ENCODE measurements at places on chromosomes 16 and 17. TPM values are rescaled to one million over a fixed set of nuclear protein-coding genes. Genes with fewer than 3 reads are reported as not detected.

GRCh38 chr17:14762736-14763479 is 462.0 kb downstream of the HS3ST3B1 start:
- H3K4me1 ChIP-seq: no peaks in the 10 kb centered on the region

Gene SMARCD2
- 65.1 TPM for total RNA-seq

Gene PLD6
- total RNA-seq: 3.7 TPM

- H3K27me3 ChIP-seq: no peaks in the 10 kb centered on the region
- no peaks in the 10 kb centered on the region for H3K4me1 ChIP-seq
- no peak overlapping the region for H3K27ac ChIP-seq
- H3K36me3 ChIP-seq: no peaks in the 10 kb centered on the region
- no peak for DNase-seq
Observed at GRCh38 chr16:9058211-9058610, 33.2 kb upstream of the HAPSTR1 start.

DNA sequence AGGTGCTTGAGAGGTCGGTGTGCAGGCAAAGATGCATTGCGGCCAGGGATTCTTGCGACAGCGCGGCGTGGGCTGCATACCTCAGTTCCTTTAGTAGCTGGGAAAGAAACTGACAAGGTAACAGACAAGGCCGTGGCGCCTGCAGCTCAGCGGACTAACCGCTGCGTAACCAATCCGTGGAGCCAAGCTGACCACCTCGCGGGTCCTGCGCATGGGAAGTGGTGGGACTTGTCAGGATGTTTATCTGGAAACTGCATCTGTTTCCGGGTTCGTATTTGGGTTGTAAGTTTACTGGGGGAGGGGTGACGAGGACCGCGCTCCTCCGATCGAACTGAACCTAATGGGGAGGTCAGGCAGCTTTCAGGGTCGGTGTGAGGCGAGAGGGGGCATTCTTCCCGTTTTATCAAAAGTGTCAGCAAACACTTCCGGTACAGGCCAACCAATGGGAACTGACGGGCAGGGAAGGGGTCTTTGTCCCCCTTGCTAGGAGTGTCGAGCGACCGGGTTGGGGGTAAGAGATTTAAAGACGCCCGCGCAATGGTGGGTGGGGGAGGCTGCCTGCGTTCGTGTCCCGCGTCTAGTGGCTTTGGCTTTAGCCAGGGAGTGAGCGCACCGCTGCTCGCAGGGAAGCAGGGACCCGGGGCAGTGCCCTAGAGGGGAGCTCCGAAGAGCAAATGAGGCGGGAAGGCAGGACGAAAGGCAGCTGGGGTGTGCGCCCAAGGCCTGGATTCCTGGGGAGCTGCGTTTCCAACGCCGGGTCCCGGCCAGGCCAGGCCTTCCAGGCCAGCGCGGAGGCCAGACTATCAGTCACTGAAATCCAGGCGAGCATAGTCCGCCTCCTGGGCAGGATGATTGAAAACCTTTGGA is 7.0 kb downstream of the IRX6 start:
- no peaks in the 10 kb centered on the region for H3K36me3 ChIP-seq
- peaks cover 5% of the 10 kb centered on the region for H3K4me1 ChIP-seq
- peaks cover 23% of the 10 kb centered on the region for H3K27me3 ChIP-seq
- H3K27ac ChIP-seq: no peak overlapping the region

DNA sequence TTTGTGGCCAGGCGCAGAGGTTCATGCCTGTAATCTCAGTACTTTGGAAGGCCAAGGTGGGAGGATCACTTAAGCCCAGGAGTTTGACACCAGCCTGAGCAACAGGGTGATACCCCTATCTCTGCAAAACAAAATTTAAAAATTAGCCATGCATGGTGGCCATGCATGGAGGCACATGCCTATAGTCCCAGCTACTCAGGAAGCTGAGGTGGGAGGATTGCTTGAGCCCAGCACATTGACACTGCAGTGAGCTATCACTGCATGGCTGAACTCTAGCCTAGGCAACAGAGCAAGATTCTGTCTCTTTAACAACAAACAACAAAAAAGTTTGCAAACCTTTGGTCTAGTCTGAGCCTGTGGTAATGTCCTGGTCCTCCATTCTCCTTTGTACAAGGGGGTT is 69.2 kb upstream of the CNEP1R1 start:
- DNase-seq: no peak
- no peak overlapping the region for H3K27ac ChIP-seq
- no peak overlapping the region for H3K4me3 ChIP-seq
- H3K4me1 ChIP-seq: no peaks in the 10 kb centered on the region

- H3K36me3 ChIP-seq: no peaks in the 10 kb centered on the region
- H3K4me1 ChIP-seq: peaks cover 9% of the 10 kb centered on the region
- H3K27ac ChIP-seq: peak overlapping the region; percentile 53
- no peaks in the 10 kb centered on the region for H3K27me3 ChIP-seq
- H3K4me3 ChIP-seq: no peak overlapping the region
- DNase-seq: no peak
Observed at GRCh38 chr17:37067555-37068111, 118.9 kb downstream of the AATF start.

GRCh38 chr17:56697190-56697589 is 103.7 kb downstream of the NOG start:
- H3K4me1 ChIP-seq: no peaks in the 10 kb centered on the region
- DNase-seq: no peak
- H3K27ac ChIP-seq: no peak overlapping the region

Gene TBC1D28
- not detected for total RNA-seq

- no peaks in the 10 kb centered on the region for H3K27me3 ChIP-seq
- peaks cover 7% of the 10 kb centered on the region for H3K4me1 ChIP-seq
- H3K27ac ChIP-seq: peak overlapping the region; percentile 53
- no peaks in the 10 kb centered on the region for H3K36me3 ChIP-seq
Observed at GRCh38 chr17:68449021-68449739, 8.1 kb downstream of the WIPI1 start.

- H3K27me3 ChIP-seq: no peaks in the 10 kb centered on the region
- no peaks in the 10 kb centered on the region for H3K4me1 ChIP-seq
- DNase-seq: no peak
- H3K4me3 ChIP-seq: no peak overlapping the region
Observed at GRCh38 chr16:63458846-63459245, 1422.6 kb upstream of the CDH8 start.

Gene SLC12A3
- total RNA-seq: 5.4 TPM

Gene TLCD3B
- not detected for total RNA-seq

Gene CLEC3A
- total RNA-seq: not detected

DNA sequence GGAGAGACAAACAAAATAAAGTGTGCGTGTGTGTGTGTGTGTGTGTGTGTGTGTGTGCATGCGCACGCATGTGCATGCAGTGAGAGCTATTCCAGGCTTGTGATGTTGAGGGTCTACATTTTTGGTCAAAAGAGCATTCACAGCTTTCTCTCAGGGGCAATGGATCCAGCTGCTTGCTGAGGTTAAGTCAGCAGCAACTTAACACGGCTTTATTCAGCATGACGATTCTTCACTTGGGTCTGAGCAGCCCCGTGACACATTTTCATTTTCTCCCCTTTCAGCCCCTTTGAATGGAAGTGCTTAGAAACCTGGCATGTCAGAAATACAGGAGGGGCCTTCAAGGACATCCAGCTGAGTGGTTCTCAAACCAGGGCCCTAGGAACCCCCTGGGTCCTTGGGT is 66.4 kb upstream of the MED9 start:
- DNase-seq: no peak
- no peak overlapping the region for H3K27ac ChIP-seq
- H3K36me3 ChIP-seq: no peaks in the 10 kb centered on the region
- no peak overlapping the region for H3K4me3 ChIP-seq

Gene ABI3
- total RNA-seq: 18.3 TPM

Gene ZPBP2
- total RNA-seq: not detected

GRCh38 chr17:77666881-77667395 is 291.6 kb upstream of the TNRC6C start:
- H3K27ac ChIP-seq: no peak overlapping the region
- no peaks in the 10 kb centered on the region for H3K27me3 ChIP-seq
- no peaks in the 10 kb centered on the region for H3K36me3 ChIP-seq
- peaks cover 6% of the 10 kb centered on the region for H3K4me1 ChIP-seq
- DNase-seq: no peak

Gene SULT1A2
- total RNA-seq: 1.1 TPM

Gene SMPD3
- 0.72 TPM for total RNA-seq

DNA sequence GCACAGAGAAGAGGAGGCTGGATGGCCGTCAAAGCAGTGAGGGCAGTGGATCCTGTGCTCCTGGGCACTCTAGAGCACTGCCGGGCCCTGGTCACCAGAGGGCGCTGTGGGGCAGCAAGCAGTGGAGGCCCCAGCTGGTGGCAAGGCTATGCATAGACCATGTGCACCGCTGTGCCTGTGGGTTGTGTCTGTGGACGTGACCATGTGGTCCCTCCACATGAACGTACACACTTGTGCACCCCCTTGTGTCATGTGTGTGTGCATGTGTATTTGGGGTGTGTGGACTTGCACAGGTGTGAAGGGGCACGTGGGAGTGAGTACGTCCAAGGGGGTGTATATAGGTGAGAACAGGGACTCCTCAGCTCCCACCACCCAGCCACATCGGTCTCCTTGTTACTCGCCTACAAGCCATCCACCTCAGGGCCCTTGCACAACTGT is 4.4 kb upstream of the MAP2K3 start:
- no peak overlapping the region for H3K27ac ChIP-seq
- H3K36me3 ChIP-seq: no peaks in the 10 kb centered on the region
- no peaks in the 10 kb centered on the region for H3K4me1 ChIP-seq
- H3K27me3 ChIP-seq: no peaks in the 10 kb centered on the region
- DNase-seq: peak; percentile 82

- H3K36me3 ChIP-seq: peaks cover 21% of the 10 kb centered on the region
- H3K4me1 ChIP-seq: no peaks in the 10 kb centered on the region
- no peak overlapping the region for H3K4me3 ChIP-seq
- no peaks in the 10 kb centered on the region for H3K27me3 ChIP-seq
Observed at GRCh38 chr16:2056077-2056476, 8.3 kb downstream of the TSC2 start.

GRCh38 chr17:11499881-11500280 is 98.4 kb upstream of the DNAH9 start:
- no peak overlapping the region for H3K27ac ChIP-seq
- no peaks in the 10 kb centered on the region for H3K27me3 ChIP-seq
- no peak overlapping the region for H3K4me3 ChIP-seq
- DNase-seq: no peak
- no peaks in the 10 kb centered on the region for H3K36me3 ChIP-seq

GRCh38 chr16:35185366-35186044 is 1726.1 kb downstream of the TP53TG3F start:
- no peak overlapping the region for H3K27ac ChIP-seq
- no peaks in the 10 kb centered on the region for H3K36me3 ChIP-seq
- H3K4me1 ChIP-seq: no peaks in the 10 kb centered on the region
- no peaks in the 10 kb centered on the region for H3K27me3 ChIP-seq
- H3K4me3 ChIP-seq: no peak overlapping the region

Gene TPSD1
- 7.9 TPM for total RNA-seq

DNA sequence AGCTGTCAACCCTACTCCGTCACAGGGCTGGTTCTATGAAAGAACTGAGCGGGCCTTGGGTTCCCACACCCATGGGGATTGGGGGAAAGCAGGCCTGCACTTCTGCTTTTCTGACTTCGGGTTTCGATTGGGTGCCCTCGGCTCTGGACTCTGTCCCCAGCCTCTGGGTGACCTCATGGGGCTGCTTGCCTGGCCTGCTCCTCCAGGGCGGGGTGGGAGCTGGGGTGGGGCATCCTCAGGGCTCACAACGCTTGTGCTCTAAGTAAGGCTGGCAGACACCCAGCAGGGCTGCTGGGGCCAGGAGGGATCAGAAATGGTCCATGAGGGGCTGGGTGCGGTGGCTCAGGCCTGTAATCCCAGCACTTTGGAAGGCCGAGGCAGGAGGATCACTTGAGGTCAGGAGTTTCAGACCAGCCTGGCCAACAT is 19.2 kb downstream of the ARHGAP27 start:
- no peak overlapping the region for H3K4me3 ChIP-seq
- no peaks in the 10 kb centered on the region for H3K36me3 ChIP-seq
- H3K4me1 ChIP-seq: peaks cover 19% of the 10 kb centered on the region
- H3K27me3 ChIP-seq: no peaks in the 10 kb centered on the region
- peak; percentile 80 for DNase-seq

GRCh38 chr17:78037280-78037679 is 78.8 kb downstream of the TNRC6C start:
- H3K4me1 ChIP-seq: no peaks in the 10 kb centered on the region
- no peaks in the 10 kb centered on the region for H3K27me3 ChIP-seq
- no peak overlapping the region for H3K4me3 ChIP-seq
- peaks cover 2% of the 10 kb centered on the region for H3K36me3 ChIP-seq
- H3K27ac ChIP-seq: no peak overlapping the region

- peak overlapping the region; percentile 96 for H3K27ac ChIP-seq
- H3K4me3 ChIP-seq: no peak overlapping the region
- DNase-seq: no peak
Observed at GRCh38 chr17:75874323-75875181, 3.8 kb downstream of the TRIM47 start.

DNA sequence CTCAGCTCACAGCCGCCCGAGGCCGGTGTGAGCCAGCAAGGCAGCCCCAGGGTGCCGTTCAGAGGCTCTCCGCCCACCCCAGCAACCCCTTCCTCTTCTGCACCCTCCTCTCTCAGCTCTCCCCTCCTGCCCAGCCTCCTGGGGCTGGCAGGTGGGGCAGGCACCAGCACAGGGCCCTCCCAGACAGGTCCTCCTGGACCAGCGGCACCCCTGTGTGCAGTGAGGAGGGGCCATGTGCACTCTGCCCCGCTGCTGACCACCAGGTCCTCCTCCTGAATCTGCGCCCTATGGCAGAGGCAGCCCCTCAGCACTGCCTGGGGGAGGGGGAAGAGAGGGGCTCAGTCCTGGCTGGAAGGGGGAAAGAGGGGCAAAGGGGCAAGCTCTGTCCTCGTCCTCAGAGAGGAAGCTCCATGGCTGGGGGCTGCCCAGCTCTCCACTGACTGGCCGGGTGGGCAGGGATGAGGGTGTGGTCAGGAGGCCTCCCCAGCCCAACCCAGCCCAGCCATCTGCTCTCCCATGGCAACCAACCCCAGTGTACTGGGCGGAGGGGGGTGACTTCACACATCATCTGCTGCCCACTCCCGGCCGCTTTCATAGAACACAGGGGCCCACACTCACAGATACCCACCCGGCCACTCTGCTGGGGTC is 5.4 kb upstream of the BCAR1 start:
- DNase-seq: peak; percentile 81
- no peaks in the 10 kb centered on the region for H3K36me3 ChIP-seq
- no peaks in the 10 kb centered on the region for H3K27me3 ChIP-seq
- H3K4me3 ChIP-seq: no peak overlapping the region
- H3K27ac ChIP-seq: peak overlapping the region; percentile 71

Gene CASKIN2
- total RNA-seq: 98.6 TPM

- no peak overlapping the region for H3K27ac ChIP-seq
- H3K4me3 ChIP-seq: no peak overlapping the region
- no peak for DNase-seq
- no peaks in the 10 kb centered on the region for H3K4me1 ChIP-seq
Observed at GRCh38 chr17:56545106-56545505, 48.4 kb upstream of the NOG start.

Measured in kidney (tissue), 22 donors.